ENCODE measurements at places on chromosomes 11 and 22. TPM values are rescaled to one million over a fixed set of nuclear protein-coding genes. Genes with fewer than 3 reads are reported as not detected.

Gene CREB3L1
- 11.1 TPM for total RNA-seq

- no peak for DNase-seq
Observed at GRCh38 chr11:57323167-57323854, 1.4 kb downstream of the TNKS1BP1 start.

- DNase-seq, result no peak
Observed at GRCh38 chr22:28909375-28909774, 26.0 kb downstream of the ZNRF3 start.

Gene INS
- not detected for total RNA-seq

Gene LARGE1
- total RNA-seq, result 18.3 TPM

Gene APOBEC3F
- total RNA-seq, result 2.8 TPM

GRCh38 chr22:24282401-24282800 lies 11.8 kb downstream of the SPECC1L start:
- DNase-seq, result no peak

- peak; percentile 1 for DNase-seq
Observed at GRCh38 chr11:87908086-87908485, 267.2 kb downstream of the RAB38 start.

Gene MRGPRF
- total RNA-seq, result 20.5 TPM

GRCh38 chr22:18013436-18013835 lies 10.9 kb downstream of the MICAL3 start:
- DNase-seq, result no peak

DNA sequence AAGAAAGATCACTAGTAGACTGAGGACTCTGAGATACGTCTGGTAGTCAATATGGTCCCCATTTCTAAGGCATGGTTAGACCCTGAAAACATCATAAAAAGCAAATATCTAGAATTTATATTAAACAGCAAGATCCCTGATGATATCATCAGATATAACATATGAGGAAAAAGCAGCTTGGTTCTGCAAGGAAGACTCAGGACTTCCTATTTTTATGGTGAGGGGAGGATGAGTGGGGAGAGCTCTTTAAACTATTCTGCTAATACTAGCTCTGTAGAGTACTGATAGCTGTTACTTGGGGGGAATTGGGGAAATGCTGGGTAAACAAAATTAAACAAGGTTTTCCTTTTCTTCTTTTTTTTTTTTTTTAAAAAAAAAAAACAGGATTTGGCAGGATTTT lies 235.8 kb downstream of the SWAP70 start:
- DNase-seq, result no peak

Gene PPP6R2
- 49.5 TPM for total RNA-seq

All from tongue (tissue), 3 donors.